ENCODE measurements at places on chromosomes 16 and 17.
A peak's percentile ranks its signal among the peaks of the same experiment; 100 is the strongest.

- DNase-seq, result no peak
Observed at GRCh38 chr16:56265746-56266145, 74.5 kb downstream of the GNAO1 start.

GRCh38 chr16:1681032-1681431 lies 3.0 kb downstream of the JPT2 start:
- no peak for DNase-seq

GRCh38 chr17:79374807-79375206 lies 236.0 kb downstream of the RBFOX3 start:
- DNase-seq, result no peak

GRCh38 chr17:78001182-78001581 lies 42.7 kb downstream of the TNRC6C start:
- DNase-seq, result no peak

DNA sequence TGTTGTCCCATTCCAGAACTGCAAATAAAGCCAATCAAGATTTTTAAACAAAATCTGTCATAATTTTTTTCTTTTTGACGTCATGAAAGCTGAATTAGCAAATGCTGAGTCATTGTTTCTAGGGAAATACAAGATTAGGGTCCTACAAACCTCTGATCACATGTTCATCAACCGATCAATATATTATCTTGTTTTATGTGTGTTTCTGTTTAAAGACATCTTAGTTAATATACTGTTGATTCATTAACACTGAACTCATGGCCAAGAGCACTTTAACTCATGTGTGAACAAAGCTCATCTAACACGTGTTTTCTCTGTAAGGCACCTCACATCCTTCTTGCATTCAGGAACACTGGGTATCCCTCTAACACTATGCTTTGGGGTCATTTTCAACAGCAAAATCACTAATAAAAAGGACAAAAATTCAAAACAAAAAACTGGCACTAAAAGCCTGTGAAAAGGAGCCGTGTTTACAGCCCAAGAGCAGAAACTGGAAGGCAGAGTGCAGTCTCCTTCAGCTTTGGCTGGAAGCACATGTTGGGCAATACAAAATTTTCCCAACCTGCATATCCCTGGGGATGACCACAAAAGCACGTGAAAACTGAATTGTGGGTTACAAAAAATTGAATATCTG lies 102.5 kb downstream of the PARN start:
- DNase-seq, result no peak

GRCh38 chr17:40541873-40542557 lies 23.3 kb downstream of the CCR7 start:
- no peak for DNase-seq

DNA sequence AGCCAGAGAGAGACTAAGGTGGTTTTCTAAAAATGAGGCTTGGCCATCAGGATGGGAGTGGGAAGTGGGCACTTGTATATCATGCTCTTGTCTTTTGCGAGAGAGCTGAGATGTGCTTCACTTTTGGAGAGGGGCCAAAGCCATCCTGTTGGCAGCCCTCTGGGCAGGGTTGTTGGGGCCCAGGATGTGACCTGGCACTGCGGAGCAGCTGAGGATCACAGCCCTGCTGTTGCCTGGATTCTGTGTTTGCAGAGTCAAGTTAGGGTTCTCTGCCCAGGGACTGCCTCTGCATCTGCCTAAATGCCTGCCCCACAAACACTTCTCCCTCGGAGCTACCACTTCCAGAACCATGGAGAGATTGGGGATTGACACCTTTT lies 71.2 kb downstream of the PLD6 start:
- DNase-seq, result no peak

DNA sequence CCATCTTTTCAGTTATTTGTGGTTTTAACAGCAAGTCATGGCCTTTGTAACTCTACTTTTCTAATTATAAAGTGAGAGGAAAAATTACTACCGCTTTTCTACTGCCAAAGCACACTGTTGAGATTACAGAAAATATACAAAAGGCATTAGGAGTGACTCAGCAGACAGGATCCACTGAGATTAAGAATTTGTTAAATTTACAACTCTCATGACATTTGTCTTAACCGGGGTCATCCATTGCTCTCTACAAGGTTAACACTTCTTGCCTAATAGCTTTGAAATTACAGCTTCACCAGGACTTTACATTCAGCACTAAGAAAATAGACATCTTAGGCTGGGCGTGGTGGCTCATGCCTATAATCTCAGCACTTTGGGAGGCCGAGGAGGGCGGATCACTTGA lies 93.4 kb downstream of the SSH2 start:
- no peak for DNase-seq

DNA sequence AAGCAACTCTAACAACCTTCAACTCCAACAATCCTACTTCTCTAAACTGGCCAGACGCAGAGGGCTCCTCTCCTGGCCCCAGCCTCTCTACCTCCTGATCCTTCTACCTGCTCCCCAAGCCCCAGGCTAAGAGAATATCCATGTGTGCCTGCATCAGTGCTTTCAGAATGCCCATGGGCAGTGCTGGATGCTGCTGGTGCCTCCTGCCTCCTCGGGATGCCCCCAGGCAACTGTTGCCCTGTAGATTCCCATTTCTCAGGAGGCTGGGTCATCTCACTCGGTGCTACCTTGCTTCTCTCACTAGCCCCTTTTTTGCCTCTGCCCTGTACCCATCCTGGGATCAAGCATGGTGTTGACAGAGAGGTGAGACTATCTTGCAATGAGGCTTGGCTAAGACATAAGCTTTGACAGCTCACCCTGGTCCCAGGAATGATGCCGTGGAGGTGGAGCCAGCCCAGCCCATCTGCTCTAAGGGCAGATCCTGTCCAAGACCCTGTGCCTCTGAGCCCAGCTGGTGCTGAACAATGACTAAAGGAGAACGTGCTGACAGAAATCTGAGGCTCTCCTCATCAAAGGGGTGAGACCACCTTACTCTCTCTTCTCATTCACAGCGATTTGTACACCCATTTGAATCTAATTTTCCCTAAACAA lies 19.4 kb upstream of the SUPT4H1 start:
- DNase-seq, result no peak

- no peak for DNase-seq
Observed at GRCh38 chr17:78000341-78000740, 41.8 kb downstream of the TNRC6C start.

DNA sequence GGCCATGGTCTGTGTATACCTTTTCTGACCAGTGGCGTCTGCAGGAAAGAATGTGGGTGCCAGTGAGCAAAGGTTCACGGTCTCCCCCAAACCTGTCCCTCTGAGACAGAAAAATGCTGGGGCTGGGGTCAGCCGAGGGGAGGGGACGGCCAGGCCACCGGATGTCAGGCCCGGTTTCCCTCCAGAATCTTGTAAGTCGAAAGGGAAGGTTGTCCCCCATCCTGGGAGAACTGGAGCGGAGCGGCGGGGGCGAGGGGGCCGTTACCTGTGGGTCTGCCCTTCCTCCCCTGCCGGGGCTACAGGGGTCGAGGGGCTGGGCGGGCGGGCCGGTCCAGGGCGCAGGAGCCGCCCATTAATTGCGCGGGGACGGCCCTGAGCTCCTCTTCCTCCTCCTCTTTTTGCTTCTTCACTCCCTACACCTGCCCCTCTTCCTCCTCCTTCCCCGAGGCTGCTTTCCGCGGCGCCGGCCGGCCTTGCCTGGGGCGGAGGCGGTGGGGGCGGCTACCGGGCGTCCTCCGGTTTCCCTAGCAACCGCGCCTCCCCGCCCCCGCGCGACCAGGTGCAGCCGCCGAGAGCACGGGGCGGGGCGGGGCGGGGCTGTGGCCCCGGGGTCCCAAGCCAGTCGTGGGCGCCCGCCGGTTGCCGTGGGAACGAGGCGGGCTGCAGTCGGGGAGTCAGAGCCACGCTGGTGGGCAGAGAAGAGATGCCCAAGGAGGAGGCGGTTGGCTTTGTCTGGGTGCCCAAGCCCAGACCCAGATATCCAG lies at the start of gene MARCHF10:
Gene MARCHF10 (minus strand): TSS at position 503 of the 764 bp plus-strand sequence. CDS start 6,579 bp downstream, outside the sequence.
- DNase-seq, result peak; percentile 16

DNA sequence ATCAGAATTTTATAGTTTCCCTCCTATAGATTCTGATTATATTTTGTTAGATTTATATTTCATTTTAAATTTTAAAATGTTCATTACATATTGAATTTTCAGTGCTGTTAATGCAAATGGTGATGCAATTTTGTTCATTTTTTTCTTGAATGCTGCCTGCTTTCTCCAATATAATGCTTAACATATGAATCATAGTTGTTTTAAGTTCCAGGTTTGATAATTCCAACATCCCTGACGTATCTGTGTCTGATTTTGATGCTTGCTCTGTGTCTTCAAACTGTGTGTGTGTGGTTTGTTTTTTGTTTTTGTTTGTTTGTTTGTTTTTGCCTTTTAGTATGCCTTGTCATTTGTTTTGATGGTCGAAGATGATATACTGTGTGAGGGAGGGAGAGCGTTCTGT lies 134.7 kb upstream of the ELAC2 start:
- no peak for DNase-seq

DNA sequence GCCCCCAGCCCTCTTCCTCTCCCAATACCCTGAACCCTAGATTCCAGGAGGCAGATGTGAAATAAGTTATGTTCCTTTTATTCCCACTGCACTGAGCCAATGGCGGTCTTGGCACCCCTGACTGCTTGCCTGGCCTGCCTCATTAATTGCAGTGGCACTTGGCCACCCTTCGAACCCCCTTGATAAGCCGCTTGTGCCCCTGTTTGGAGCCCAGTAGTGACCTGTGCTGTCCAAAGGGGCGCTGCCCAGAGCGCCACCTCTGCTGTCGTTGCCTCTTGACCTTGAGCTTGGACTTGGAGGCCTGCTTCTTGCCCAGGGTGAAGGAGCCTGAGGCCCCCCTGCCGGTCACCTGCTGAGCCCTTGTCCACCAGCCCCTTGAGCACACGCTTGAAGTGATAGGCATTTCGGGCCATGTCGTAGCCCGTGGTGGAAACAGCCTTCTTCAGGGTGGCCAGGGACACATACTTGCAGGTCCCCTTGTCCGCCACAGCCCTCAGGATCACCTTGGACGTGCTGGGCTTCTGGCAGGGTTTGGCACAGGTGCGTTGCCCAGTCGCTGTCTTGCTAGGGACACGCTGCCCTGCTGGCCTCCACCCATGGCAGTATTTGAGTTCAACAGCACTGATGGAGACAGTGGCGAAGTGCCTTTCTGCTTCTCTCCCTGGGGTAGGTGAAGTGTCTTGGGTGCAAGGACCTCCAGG lies 5.7 kb downstream of the SGCA start:
- no peak for DNase-seq

DNA sequence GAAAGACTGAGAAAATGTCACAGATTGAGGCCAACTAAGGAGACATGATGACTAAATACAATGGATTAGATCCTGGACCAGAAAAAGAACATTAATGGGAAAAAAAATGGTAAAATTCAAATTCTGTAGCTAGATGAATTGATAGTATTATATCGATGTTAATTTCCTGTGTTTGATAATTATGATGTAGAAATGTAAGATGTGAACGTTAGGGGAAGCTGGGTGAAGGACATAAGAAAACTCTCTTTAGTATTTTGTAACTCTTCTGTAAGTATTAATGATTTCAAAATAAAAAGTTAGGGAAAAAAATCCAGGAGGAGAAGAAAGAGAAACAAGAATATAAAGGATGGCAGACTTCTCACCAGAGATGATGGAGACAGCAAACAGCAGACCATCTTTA lies 2.8 kb upstream of the ITGB3 start:
- DNase-seq, result no peak

GRCh38 chr17:71976011-71976649 lies 144.7 kb upstream of the SOX9 start:
- no peak for DNase-seq

GRCh38 chr16:46970089-46970488 lies 3.4 kb downstream of the DNAJA2 start:
- DNase-seq, result no peak

DNA sequence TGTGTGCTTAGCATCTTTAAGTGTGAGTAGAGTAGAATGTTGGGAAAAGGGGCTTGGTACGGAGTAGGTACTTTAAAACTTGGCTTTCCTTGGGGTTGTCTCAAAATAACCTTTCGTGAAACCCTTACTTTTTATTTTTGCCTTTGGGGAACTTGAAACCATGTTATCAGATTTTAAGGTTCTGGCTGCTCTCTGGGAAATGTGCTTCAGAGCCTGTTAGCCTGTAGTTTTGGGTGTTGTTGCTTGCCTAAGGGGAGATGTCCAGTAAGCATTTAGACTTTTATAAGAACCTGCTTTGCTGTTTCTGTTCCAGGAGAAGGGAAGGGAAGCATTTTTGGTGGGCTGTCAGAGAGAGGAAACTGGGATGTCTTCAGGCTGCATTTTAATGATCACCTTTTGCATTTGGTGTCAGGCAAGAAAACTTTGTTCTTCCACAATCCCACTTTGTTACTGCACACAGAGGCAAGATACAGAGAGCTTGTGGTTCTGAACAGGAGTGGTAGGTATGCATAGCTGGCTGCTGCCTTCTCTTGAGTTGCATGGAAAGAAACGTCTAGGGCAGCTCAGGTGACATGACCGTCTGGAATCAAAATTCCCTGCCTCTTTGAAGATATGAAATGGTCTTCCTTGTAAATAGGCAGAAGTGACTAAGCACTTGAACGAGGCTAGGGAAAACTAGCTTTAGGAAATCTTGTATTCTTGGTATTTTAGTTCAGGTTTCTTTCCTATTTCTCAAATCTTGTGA lies 1.7 kb downstream of the RABEP1 start:
- DNase-seq, result no peak

- no peak for DNase-seq
Observed at GRCh38 chr17:75635610-75636202, 2.5 kb downstream of the SMIM5 start.

DNA sequence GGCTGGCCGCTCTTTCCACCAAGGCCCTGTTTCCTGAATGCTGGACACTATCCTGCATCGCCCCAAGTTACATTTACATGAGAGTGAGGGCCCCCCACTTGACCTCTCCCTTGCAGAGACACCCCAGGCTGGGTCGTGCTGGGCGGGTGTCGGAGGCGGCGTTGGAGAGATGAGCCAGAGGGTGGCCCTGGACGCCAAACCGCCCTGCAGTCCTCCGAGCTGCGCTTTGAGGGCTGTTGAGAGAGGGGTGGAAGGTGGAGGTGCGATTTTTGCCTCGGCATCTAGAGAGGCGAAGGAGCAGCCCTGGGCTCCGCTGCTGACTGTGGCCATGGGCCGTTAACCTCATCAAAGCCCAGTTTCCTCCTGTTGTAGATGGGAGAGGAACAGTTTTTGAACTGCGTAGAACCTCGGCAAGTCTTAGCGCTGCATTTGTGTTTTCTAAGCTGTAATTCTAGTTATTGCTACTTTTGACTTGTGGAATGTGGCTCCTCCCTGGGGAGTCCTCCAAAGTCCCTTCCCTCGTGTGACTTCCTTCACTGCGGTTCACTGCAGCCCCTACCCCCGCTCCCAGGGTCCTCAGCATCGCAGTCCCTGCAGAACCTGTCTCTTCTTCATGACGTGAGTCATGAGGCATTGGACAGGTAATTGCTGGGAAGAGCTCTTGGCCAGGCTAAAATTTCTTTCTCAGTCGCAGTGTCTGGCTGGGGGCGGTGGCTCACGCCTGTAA lies 986 bp upstream of the ELOB start:
- DNase-seq, result peak; percentile 46
